ENCODE measurements at places on chromosomes 1 and 21.

GRCh38 chr1:201128476-201128875 lies 1.5 kb upstream of the ASCL5 start:
- no peak for DNase-seq

DNA sequence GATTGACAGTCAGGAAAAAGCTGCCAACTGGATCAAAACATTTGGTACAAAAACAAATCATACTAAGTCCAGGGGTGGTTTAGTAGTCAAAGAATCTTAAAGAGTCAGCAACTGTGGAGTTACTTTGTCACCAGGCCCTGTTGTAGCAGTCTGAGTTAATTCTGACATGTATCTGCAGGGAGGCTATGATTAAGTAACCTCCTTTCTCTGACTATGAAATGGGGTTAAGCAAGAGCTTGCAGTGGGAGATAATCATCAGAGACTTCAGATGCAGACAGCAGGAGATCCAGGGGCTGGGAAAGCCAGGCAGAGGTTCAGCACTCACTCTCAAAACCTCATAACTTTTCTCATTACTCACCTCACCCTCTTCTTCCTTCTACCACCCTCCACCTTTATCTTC lies 99.2 kb upstream of the BTG3 start:
- no peak for DNase-seq

DNA sequence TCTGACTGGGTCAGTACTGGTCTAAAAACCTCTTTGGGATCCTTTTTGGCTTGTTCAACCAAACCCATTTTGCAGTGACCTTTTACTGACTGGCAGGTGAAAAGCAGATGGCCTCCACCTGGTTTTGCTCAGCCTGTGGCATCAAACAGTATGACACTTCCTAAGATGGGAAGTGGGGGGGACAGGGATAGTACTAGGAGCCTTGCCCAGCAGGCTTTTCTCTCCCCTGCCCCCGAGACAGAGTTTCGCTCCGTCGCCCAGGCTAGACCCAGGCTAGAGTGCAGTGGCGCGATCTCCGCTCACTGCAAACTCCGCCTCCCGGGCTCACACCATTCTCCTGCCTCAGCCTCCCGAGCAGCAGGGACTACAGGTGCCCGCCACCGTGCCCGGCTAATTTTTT lies 18.3 kb downstream of the INTS3 start:
- DNase-seq: no peak

DNA sequence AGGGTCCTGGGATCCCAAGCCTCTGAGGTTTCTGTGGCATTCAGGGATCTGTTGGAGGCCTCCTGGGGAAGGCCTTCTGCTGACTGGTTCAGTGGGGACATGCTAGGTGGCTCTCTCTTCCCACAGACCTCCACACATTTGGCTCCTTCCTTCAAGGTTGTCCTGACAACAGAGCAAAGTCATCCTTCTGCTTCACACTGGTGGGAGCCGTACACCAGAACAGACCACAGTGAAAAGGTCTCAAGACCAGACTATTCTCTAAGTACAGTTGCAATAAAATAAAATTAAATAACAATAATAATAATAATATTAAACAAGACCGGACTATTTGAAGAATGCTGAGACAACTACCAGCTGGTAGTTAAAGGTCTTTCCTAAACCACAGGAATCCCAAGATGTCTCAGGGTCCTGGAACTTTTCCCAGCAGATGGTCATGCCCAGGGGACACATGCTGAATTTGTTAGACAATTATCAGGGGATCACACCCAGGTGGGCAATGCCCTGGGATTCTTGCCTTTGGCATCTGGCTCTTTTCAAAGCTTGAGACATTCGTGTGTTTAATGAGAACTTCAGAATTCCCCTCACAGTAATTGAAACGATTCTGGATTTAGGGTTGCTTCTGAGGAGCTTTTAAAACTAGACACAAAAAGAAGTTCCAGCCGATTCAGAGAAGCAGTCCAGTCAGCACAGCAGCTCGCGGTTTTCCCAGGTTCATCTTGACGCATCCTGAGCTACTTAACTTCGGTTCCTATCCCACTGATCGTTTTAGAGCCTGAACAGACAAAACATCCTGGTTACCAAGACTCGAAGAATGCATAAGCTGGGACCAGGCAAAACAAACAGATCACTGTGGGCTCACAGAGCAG lies 22.9 kb downstream of the HTR1D start:
- no peak for DNase-seq

GRCh38 chr1:100989306-100990077 lies 36.1 kb downstream of the DPH5 start:
- DNase-seq: no peak

GRCh38 chr21:30726726-30727125 lies 8.1 kb upstream of the KRTAP21-3 start:
- no peak for DNase-seq

DNA sequence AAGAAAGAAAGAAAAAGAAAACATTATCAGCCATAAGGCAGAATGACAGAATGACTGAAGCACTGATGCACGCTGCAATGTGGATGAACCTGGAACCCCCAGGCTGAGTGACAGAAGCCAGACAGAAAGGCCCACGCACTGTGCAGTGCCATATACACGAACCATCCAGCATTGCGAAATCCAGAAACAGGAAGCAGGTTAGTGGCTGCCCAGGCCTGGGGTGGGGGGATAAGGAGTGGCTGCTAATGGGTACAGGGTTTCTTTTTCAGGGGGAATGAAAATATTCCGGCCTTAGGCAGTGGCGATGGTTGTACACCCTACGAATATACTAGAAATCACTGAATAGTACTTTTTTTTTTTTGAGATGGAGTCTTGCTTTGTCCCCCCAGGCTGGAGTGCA lies 57.0 kb downstream of the CHD5 start:
- DNase-seq: no peak

GRCh38 chr1:110056285-110056683 lies 14.2 kb downstream of the ALX3 start:
- no peak for DNase-seq

GRCh38 chr1:190479050-190479397 lies 1.4 kb upstream of the BRINP3 start:
- DNase-seq: no peak

GRCh38 chr1:218847089-218847768 lies 326.4 kb upstream of the LYPLAL1 start:
- no peak for DNase-seq

DNA sequence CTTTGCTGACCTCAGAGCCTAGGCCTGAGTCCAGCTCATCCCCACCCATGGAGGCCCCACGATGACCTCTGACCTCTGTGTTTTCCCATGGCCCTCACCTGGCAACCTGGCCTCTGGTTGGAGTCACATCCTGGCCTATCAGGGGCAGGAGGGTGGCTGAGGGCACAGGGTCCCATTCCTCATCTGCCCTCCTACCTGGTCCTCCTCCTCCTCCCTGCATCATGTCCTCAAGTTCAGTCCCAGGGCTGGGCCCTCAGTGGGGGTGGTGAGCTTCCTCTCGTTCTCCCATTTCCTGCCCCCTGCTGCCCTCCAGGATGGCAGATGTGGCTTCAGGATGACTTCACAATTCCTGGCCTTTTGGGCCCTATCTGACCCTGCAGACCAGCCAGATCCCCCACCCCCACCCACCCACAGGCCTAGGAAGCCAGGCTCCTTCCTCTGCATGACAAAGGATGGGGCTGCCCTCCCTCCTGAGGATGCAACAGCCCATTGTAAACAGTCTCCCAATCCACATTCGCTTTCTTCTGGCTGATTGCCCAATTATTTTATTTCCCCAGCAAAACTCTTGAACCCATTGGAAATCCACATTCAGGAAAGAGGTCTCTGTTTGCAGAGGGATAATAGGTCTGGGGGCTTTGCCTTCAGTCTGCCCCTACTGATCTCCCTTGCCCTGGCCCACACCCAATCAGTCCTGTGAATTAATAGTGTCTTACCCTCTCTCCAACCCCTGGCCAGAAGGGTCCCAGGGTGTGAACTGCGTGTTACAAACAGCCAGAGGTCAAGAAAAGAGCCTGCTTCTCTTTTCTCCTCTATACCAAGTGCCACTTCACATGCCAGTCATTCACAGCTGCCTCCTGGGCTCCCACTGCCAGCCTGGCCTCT lies 10.3 kb upstream of the LEFTY1 start:
- no peak for DNase-seq

- no peak for DNase-seq
These were observed 21.1 kb downstream of the QSOX1 start for GRCh38 chr1:180175806-180176205.

- no peak for DNase-seq
These were observed 33.7 kb downstream of the XCL2 start for GRCh38 chr1:168509875-168510791.

DNA sequence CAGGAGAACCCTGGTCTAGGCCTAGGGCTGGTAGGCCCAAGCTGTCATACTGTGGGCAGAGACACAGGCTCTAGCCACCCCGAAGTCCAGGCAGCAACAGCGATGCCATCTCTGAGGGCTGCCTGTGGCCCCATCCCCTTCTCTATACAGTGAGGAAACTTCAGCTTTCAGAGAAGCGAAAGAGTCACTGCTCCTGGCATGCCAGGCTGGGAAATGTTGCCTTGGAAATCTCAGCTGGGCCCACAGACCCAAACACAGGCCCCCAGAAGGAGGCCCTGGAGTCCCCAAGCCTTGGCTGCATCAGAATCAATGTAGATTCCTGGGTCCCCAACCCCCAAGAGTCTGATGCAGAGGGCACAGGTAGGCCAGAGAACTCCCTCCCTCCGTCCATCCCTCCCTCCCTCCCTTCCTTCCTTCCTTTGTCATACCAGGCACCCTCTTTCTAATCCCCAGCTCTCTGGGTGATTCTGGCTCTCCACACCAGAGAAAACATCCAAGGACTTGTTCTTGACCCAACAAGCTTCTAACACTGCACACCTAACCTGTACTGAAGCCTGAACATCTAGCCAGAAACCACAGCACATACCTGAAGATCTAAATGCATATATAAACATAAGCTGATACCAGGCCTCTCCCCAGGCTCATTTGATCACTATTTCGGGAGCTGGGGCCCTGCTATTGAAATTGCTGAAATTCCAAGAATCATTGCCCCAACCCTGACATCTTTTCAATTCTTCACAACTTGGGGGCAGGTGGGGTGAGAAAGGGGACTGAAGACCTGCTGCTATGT lies 143.2 kb upstream of the EDN2 start:
- DNase-seq: no peak

DNA sequence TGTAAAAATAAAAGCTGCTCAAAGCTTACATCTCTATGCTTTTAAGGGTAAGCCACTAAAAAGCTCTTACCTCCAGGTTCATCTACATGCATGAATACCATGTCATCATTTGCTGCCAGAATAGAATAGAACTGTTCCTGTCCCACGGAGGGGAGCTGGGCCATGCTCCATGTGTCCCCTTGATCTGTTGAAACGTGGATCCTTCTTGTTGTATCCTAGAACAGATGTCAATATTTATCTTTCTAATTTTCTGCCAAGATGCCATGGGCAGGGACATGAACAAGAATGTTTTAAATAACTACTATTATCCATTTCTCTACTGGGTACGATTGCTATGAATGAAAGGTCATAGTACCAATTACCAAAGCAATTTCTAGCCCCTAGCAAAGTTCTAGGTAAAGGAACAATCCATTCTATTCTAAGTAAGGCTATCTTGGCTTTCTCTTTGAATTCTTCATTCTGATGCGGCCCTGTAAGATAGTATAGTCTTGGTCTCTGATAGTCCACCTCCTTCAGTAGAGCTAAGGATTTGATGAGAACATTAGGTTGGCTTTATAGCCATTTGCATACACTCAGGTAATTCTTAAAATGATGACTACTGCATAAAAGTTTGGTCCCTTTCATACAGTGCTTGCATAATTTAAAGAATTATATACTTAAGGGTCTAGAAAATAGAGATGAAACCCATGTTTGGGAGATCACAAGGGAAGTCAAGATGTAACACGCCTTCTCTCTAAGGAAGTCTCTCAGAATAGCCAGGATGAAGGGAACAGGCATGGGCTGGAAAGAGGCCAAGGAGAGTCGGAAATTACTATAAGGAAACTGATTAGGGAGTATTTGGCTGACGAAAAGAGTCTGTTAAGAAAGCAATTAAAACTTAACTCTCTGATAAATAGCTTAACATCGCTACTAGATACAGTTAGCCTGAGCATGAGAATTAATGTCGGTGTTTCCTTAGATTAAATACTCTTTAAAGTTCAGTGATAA lies 35.4 kb upstream of the MYBPHL start:
- no peak for DNase-seq

GRCh38 chr1:228697207-228698016 lies 37.9 kb upstream of the RHOU start:
- no peak for DNase-seq

DNA sequence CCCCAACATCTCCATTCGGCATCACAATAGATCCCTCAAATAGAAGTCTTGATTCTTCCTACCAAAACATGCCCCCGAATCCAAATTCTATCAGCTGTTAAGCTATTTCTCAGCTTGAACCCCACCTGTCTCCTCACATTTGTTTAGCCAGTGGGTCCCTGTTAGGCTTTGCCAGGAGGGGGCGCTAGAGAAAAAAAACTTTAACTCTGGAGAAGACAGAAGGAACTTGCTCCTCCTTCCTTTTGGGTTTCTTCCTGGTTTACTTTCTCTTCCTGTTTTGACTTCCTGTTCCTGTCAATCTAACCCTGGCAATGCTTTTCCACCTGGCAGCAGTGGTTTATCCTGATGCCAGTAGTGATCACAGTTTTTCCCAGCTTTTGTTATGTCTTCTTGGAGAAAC lies 95.6 kb upstream of the KCNK1 start:
- DNase-seq: no peak

- DNase-seq: no peak
These were observed 123.3 kb upstream of the SLC45A1 start for GRCh38 chr1:8194481-8195227.

GRCh38 chr1:76492752-76493430 lies 374.4 kb upstream of the ST6GALNAC5 start:
- no peak for DNase-seq

GRCh38 chr1:175820456-175821025 lies 77.1 kb upstream of the TNR start:
- no peak for DNase-seq

GRCh38 chr1:75964760-75965408 lies 32.7 kb upstream of the ASB17 start:
- DNase-seq: no peak

DNA sequence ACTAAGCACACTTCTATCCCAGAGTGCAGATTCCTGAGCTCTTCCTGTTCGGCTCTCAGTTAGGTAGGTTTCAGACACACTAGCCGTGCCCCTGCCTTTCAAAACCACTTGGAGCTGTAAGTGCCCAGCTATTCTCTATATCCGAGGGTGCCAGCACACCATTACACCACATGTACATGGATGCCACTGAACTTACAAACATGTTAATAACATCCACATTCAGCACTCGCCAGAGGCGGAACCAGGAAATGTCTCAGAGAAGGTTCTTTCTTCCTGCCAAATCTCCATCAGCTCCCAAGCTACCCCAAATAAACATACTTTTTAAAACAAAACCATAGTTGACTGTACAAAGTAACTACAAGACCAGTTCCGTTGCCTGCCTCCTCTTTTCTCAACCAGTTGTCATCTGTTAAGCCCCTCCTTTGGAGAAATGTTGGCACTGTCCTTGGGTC lies 78.4 kb upstream of the CTTNBP2NL start:
- DNase-seq: no peak

GRCh38 chr1:74003806-74004205 lies 194.2 kb downstream of the LRRIQ3 start:
- DNase-seq: no peak

GRCh38 chr1:117843791-117844190 lies 85.6 kb downstream of the GDAP2 start:
- no peak for DNase-seq

Measured in central memory CD8-positive, alpha-beta T cell (primary cell).